ENCODE measurements at places on chromosomes 2 and 18.

- DNase-seq: no peak
These were observed 514.2 kb downstream of the TXNL1 start for GRCh38 chr18:56124186-56124585.

DNA sequence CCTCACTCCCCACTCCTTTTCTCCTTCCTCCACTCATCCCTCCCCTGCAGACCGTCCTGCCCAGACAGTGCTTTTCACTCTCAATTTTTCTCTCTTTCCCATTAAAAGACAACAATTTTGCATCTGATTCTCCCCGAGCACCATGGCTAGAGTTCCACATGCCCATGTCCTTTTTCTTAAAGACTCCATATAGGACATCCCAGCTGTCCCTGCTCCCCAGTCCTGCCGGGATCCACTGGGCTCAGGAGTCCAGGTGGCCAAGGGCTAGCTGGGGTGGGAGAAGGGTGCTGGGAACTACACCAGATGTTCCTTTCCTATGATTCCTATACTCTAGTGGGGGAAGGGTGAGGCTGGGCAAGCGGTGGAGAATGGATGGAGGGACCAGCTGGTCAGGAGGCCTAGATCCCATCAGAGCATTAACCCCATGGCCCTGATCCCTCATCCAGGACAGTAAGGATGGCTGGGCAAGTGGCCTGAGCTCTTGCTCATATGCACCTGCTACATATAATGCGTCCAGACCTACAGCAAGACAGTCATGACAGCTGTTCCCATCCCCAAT lies 52.8 kb upstream of the RMDN2 start:
- no peak for DNase-seq

DNA sequence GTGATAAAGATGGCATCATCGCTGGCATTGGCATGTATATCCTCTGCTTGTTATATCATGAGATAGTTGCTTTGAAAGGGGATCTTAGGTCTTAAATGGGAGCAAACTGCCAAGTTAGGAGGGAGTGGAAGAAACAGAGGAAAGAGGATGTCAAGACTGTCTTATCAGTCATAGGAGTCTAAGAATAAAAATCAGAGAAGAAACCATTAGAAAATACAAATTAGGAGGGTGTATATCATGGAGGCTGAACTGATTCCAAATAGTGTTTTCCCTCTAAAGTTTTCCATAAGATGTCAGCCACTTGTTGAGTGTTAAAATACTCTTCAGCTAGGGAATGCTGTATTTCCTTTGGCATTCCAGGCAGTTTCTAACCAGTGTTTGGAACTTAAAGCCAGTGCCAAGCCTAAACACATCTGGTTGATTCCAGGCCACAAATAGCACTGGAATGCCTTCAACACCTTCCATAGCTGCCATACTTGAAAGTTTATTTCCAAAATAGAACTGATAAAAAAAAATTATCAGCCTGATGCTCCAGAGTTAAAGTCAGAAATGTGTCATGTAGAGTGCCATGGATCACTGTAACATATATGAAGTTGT lies 129.4 kb downstream of the ZEB2 start:
- no peak for DNase-seq

GRCh38 chr2:100924122-100924519 lies 78.0 kb upstream of the RPL31 start:
- DNase-seq: no peak

GRCh38 chr18:74069178-74070050 lies 78.2 kb downstream of the FBXO15 start:
- no peak for DNase-seq

- no peak for DNase-seq
These were observed 143.4 kb downstream of the EML6 start for GRCh38 chr2:54866868-54867267.

GRCh38 chr2:3430172-3430571 lies 50.7 kb downstream of the TRAPPC12 start:
- no peak for DNase-seq

- DNase-seq: no peak
These were observed 83.0 kb downstream of the CMPK2 start for GRCh38 chr2:6782517-6783237.

- DNase-seq: no peak
These were observed 64.6 kb upstream of the TANC1 start for GRCh38 chr2:158903711-158904405.

DNA sequence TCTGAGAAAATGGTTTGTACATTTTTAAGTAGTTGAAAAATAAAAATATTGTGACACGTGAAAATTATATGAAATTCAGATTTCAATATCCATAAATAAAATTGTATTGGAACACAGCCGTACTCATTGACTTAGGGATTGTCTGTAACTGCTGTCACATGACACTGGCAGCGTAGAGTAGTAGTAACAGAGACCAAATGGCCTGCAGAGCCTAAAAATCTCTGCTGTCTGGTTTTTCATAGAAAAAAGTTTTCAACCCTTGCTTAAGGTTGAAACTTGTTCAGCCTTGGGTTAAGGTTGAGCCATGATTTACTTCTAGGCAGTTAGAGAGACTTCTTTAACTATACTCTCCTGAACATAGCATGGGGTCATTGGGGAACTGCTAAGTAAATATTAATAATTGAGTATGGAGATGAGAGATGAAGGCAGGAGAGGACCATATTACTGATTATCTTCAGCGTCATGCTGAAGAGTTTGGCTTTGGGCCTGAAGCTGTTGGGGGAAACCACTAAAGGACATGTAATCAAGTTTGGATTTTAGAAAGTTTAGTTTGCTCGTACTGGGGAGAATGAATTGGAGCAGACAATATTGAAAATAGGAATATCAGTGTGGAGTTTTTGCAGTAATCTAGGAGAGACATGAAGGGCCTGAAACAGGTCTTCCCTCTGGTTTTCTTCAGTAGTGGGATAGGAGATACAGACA lies 16.2 kb downstream of the EML4 start:
- DNase-seq: no peak

GRCh38 chr2:235433860-235434259 lies 60.0 kb upstream of the AGAP1 start:
- peak; percentile 25 for DNase-seq

- peak; percentile 11 for DNase-seq
These were observed 563.9 kb downstream of the DCC start for GRCh38 chr18:52903857-52904256.

DNA sequence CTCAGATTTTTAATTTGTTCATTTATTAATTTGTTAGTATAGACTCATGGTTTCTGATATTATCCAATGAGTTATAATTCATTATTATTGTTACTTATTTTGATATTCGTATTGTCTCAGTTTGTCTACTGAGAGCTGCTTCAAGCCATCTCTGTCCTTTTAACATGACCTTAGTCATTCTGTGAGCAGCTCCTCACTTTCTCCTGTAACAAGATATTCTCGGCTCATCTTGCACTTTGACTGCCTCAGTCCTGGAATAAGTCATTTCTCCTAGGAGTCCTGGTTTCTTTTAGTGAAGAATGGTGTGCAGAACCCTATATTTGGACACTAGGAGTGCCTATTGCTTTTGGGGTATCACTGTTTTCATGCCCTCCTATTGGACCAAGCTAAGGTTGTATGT lies 13.2 kb downstream of the ASB1 start:
- DNase-seq: no peak

DNA sequence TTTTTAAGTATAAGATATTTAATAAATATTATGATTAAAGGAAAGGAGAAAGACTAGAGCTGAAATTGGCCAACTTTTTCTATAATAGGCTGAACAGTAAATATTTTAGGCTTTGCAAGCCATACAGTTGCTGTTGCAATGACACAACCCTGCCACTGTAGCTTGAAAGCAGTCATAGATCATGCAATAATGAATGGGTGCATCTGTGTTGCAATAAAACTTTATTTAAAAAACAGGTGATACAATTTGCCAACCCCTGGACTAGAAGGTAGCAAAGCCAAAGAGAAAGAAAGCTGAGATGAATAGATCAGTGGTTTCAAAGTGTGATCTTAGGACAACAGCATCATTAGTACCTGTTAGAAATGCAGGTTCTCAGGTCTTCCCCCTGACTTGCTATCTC lies 219.1 kb downstream of the SETBP1 start:
- DNase-seq: no peak

DNA sequence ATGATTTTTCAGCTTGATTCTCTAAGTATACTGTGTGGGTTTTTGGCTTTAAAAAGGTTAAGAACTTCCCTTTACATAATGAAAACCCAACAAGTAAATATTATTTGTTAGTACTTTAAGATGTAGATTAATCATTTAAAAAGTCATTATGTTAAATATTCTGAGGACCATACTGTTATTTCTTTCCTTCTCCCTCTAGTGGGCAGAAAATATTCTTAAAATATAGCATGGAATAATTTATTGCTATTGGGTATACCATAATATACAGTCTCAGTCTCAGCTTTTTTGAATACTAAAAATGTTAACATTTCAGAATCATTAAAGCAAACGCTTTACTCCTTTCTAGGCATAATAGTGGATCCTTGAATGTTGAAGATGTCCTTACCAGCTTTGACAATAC lies 28.1 kb downstream of the CAMKMT start:
- no peak for DNase-seq

DNA sequence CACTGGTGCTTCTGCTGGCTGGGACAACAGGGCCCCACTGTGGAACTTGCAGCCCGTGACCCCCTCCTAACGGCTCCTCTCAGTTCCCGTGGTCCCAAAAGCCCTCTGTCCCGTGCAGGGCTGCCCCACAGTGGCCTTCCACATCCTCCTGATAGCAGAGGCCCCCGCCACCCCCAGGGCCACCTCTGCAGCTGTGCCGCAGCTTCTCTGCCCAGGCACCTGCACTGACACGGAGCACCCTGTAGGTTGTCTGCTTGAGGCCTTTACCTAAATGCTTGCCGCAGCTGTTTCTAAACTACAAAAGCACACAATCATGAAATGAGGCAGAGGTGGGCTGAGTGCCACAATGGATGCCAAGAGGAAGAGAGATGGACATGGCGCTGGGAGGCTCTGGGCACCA lies 13.5 kb upstream of the GRHL1 start:
- DNase-seq: no peak

DNA sequence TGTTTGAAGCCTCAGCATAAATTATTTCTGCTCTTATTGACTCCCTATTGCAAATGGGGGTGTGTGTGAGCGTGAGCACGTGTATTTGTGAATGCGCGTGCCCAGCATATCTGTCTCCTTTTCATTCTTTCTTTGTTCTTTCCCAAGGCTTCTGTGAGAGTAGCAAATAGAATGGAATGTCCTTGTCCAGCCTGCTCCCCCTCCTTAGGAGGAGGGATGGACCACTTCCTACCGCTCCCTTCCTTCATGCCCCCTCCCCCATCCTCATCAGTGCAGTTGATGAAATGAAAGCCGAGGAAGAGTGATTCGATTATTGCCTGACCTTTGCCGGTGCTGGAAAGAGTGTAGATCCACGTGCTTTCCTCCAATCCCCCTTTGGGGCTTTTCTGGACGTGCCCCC lies 102.0 kb downstream of the CPO start:
- DNase-seq: no peak

DNA sequence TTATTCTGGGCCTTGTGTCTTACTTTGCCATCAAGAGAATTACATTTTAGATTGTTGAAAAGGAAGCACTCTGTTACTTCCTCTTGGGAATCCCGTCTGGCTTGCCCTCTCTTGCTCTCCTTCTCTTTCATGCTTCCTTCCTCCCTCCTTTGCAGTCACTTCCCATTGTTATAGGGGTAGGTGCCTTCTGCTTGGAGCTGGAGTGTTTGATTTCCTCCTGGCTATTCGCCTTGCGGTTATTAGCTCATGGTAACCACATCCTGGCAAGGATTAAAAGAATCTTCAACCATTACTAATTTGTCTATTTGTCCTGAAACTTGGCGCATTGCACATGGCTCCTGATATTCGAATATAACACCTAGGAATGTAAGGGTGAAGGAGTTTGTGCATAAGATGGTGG lies 115.0 kb downstream of the CERS6 start:
- no peak for DNase-seq

GRCh38 chr2:223221139-223221835 lies 169.3 kb downstream of the KCNE4 start:
- no peak for DNase-seq

- DNase-seq: no peak
These were observed 28.7 kb upstream of the ZEB2 start for GRCh38 chr2:144548532-144549191.
